ENCODE measurements at places on chromosomes 5 and 9. TPM values are rescaled to one million over a fixed set of nuclear protein-coding genes. Genes with fewer than 3 reads are reported as not detected.

- H3K4me3 ChIP-seq, result no peak overlapping the region
- H3K4me1 ChIP-seq, result peaks cover 15% of the 10 kb centered on the region
- DNase-seq, result no peak
- no peaks in the 10 kb centered on the region for H3K36me3 ChIP-seq
- H3K27ac ChIP-seq, result no peak overlapping the region
- H3K27me3 ChIP-seq, result peaks cover 38% of the 10 kb centered on the region
These were observed 3.6 kb downstream of the TMEM252 start for GRCh38 chr9:68536876-68537615.

DNA sequence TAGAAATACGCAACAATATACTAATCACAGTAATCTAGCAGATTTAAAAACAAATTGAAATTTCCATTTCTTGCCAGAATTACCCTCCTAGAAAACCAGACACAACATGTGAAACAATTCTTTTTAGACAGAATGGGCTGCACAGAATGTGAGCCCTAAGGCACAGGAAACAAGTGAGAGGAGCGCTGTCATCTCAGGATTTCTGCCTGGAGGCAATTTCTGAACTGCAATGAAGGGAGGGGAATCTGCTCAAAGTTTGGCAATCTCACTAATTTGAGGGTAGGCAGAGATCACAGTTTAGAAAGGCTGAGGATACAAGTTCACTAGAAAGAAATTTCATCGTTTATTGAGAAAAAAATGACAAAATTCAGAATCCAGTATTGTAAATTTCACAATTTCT, 70.3 kb downstream of the INIP start:
- DNase-seq, result no peak
- no peak overlapping the region for H3K27ac ChIP-seq
- no peaks in the 10 kb centered on the region for H3K4me1 ChIP-seq
- no peaks in the 10 kb centered on the region for H3K27me3 ChIP-seq
- peaks cover 53% of the 10 kb centered on the region for H3K36me3 ChIP-seq
- no peak overlapping the region for H3K4me3 ChIP-seq

Gene SPINK4
- not detected for total RNA-seq

Gene C5orf46
- 0.59 TPM for total RNA-seq

Measured in mesothelial cell of epicardium (in vitro differentiated cells).